ENCODE measurements at places on chromosomes 2 and 18.

GRCh38 chr18:50432915-50433314 lies 58.1 kb downstream of the SKA1 start:
- DNase-seq = no peak

DNA sequence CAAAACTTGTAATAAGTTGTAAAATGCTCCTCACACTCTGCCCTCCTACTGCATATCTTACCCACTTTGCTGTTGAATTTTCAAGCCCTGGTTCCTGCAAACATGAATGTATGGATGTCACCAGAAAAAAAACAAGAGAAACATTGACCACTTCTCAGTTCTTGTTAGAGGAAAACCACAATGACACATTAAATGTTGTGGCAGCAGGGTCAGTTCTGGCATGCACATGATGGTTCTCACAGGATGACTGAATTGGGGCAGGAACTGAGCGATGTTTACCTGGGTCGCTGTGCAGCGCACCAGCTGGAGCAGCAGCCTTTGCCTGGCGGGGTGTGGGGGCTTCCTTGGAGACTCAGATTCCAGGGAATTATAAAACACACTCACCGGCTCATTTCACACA lies 14.0 kb upstream of the PRKCE start:
- DNase-seq = no peak

- no peak for DNase-seq
Observed at GRCh38 chr18:69677595-69677994, 270.1 kb downstream of the CD226 start.

DNA sequence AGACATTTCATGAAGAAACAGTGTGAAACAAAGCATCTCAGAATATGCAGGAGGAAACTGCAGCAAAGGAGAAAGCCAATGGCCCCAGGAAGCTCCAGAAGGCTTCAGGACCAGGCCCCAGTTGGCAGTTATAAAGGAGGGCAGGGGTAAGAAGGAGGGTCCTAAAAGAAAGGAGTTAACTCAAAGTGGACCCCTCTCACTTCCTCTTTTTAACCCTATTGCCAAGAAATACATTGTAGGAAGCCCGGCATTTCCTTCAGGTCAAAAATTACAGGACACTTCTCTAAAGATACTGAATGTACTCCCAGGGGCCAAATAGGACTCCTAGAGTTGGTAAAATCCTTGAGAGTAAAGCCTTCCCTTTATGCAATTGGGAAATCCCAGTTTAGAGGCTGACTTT lies 77.1 kb upstream of the TGFA start:
- no peak for DNase-seq

DNA sequence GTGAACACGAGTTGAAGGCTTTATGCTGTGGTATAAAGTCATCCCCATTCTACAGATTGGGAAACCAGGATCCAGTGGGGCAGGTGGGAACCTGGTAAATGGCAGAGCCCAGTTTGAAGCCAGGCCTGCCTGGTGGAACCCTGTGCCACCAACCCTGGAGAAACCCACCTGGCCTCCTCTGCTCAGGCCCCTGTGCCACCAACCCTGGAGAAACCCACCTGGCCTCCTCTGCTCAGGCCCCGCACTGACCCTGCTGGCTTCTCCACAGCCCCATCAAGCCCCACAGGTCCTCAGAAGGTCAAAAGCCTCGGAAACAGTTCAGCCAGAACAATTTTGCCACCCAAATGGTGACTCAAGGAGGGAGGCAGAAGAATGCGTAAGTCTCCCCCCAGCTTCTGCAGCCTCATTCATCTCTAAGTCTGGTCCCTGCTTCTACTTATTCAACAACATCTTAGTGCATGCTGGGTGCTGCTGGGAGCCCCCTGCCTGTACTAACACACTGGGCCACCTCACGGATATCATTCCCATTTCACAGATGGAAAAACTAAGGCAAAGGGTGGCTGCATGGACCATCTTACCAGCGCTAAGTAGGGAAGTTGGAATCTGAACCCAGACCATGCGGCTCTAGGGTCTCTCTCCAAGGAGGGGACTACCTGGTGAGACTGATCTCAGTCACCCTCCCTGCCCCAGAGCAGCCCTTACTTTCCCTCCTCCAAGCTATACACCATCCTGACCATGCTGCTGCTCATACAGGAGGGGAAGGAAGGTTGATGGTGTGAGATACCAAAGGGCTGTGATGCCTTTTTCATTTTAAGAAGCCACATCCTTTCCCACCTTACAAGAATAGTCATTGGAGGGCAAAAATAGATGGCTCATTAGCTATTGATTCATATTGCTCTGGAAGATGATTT lies 93.7 kb upstream of the ID2 start:
- DNase-seq = no peak

GRCh38 chr2:232876161-232876977 lies 6.3 kb downstream of the SNORC start:
- no peak for DNase-seq

- no peak for DNase-seq
Observed at GRCh38 chr2:157325786-157326185, at the start of gene ERMN. TSS of gene ERMN (minus strand) at chr2:157325824. CDS start at chr2:157325642, 182 bp downstream.

- no peak for DNase-seq
Observed at GRCh38 chr2:95297639-95298395, 670 bp downstream of the KCNIP3 start.

DNA sequence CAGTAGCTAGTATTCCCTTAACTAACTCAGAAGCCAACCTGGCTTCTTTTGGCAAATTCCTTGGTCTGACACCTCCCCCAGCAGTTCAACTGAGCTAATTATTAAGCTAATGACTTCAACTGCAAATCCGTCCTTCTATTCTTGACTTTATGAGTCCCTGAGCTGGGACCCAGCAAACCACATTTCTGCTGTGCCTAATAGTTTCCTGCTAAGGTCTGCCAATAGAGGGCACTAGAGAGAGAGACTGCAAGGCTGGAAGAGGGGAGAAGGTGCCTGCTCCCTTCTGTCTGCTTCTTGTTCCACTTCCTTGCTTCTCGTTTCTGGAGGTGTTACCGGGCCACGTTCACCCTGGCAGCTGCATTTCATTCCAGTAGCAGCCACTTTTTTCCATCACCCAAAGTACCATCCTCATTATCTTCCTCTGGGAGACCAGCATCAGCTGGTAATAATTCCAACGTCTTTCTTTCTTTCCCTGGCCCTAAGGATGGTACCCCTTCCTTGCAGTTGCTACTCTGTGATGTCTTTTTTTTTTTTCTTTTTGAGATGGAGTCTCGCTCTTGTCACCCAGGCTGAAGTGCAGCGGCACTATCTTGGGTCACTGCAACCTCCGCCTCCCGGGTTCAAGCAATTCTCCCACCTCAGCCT lies 352.0 kb downstream of the TNS1 start:
- no peak for DNase-seq

DNA sequence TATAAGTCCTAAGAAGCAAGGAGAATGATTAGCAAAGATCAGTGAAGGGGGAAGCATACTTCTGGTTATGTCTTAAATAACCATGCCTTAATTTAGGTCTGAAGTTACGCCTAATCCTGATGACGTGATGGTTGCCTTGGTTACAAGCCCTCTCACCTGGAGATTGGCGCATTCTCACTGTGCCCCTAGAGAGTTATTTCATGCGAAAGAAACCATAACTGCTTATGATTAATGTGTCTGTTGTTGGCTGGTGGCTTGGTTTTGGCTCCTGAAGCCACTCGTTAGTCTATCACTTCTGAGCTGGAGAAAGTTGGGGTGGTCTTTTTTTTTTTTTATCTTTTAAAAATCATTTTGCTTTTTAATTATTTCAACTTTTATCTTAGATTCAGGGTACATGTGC lies 47.0 kb downstream of the TNFRSF11A start:
- no peak for DNase-seq

GRCh38 chr2:9769171-9770005 lies 73.9 kb upstream of the TAF1B start:
- DNase-seq = no peak

- no peak for DNase-seq
Observed at GRCh38 chr2:136132825-136133155, 14.8 kb upstream of the CXCR4 start.

Data from activated CD4-positive, CD25-positive, alpha-beta regulatory T cell treated with anti-CD3 and anti-CD28 coated beads, Interleukin-2, amount 50 U/mL, for 16 hours (primary cell).